Stomach (tissue), 19 donors: ENCODE measurements at places on chromosomes 7 and 10.

DNA sequence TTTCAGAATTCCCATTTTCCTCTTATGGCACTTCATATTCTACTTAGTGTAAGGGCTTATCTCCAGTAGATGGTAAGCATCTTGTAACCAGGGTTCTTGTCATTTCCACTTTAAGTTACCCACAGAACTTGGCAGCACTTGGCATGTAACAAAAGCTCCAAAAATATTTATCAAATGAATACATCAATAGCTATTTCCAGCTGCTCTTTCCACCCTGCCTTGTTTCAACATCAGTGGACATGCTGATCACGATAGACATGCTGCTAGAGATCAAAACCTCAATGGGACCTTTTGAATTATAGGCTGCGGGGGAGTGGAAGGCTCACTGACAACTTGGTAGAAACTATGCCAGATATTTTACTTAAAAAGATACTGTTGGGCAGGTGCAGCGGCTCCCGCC, 32.9 kb downstream of the HOXA1 start:
- no peak for DNase-seq
- no peak overlapping the region for H3K27ac ChIP-seq
- H3K4me1 ChIP-seq = no peaks in the 10 kb centered on the region

GRCh38 chr10:73995035-73995358, 2.9 kb upstream of the VCL start:
- H3K27ac ChIP-seq = no peak overlapping the region
- peaks cover 35% of the 10 kb centered on the region for H3K4me1 ChIP-seq
- H3K36me3 ChIP-seq = no peaks in the 10 kb centered on the region
- H3K27me3 ChIP-seq = no peaks in the 10 kb centered on the region
- no peak overlapping the region for H3K4me3 ChIP-seq

DNA sequence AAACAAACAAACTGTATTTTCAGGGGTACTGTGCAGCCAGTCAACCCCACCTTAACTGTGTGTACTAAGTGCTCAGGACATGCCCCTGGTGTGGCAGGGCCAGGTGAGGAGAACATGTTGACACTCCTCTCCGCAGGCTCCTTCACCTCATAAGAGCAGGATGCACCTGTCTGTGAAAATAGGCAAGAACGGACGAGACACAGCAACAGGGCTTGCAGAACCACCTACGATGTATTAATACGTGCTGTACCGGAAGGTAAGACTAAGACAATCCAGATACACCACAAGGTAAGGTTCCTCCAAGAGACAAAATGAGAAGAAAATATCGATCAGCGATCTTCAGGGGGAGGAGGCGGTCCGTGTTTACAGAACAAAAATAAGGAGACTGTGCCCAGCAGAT, 65.8 kb upstream of the CAMK2B start:
- no peaks in the 10 kb centered on the region for H3K4me1 ChIP-seq
- DNase-seq = no peak
- H3K36me3 ChIP-seq = peaks cover 95% of the 10 kb centered on the region
- H3K27me3 ChIP-seq = no peaks in the 10 kb centered on the region
- H3K27ac ChIP-seq = no peak overlapping the region
- H3K4me3 ChIP-seq = no peak overlapping the region

DNA sequence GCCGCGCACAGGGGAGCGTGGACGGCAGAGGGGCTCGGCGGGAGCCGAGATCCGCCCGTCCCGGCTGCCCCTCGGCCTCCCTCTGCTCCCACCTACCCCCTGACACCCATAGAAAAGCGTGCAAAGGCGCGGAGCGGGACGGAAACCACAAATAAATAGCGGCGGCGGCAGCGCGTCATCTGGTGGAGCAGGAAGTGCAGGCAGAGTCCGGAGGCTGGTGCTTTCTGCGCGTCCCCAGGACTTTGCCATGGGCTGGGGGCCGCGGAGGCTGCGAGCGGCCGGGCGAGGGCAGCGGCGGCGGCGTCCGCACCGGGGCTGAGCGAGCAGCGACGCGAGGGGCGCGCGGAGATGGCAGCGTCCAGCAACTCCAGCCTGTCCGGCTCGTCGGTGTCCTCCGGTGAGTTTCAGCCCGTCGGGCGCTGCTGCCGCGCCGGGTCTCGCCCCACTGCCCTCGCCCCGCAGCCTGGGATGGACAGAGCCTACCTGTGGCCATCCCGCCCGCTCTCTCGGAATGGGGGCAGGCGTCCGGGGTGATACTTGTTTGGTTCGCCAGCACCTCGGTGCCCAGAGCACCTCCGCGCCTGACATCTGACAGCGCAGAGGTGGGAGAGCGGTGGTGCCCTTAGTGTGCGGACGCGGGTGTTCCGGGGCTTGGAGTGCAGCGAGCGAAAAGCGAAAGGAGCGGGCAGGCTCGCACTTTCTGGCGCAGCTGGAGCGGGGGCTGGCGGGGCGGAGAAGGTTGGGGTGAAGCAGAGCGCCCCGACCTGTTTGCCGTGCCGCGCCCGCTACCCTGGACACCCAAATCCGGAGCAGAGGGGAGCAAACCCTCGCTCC, at the start of gene CHN2:
CHN2 (plus strand) TSS at position 182 of the 834 bp plus-strand sequence.
- no peaks in the 10 kb centered on the region for H3K36me3 ChIP-seq
- H3K4me3 ChIP-seq = peak within 1 kb of the TSS; percentile 83

- H3K4me3 ChIP-seq = no peak overlapping the region
- H3K27ac ChIP-seq = peak overlapping the region; percentile 93
- H3K36me3 ChIP-seq = peaks cover 4% of the 10 kb centered on the region
- peak; percentile 54 for DNase-seq
Measured at GRCh38 chr10:125062914-125063230, 97.5 kb downstream of the CTBP2 start.

DNA sequence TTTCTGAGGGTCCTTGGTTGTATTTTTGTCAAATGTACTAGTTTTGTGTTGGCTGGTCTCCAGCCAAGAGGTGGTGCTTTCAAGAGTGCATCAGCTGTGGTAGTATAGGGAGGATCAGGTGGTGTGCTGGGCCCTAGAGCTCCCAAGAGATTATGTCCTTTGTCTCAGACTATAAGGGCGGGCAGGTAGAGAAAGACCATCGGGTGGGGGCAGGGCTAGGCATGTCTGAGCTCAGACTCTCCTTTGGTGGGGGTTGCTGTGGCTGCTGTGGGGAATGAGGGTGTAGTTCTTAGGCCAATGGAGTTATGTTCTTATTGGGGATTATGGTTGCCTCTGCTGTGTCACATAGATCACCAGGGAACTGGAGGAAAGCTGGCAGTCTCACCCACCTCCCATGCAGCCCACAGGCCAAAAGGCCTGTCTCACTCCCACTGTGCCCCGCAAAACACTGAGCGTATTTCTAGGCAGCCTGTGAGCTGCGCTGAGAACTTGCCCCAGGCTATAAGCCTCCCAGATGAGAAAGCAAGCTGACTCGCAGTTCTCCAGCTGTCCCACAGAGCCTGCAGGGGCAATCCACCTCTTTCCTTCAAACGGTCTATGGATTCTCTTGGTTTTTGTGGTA, 1066.7 kb downstream of the GRM8 start:
- H3K4me1 ChIP-seq = no peaks in the 10 kb centered on the region
- no peak for DNase-seq
- H3K27ac ChIP-seq = no peak overlapping the region
- no peak overlapping the region for H3K4me3 ChIP-seq
- H3K36me3 ChIP-seq = no peaks in the 10 kb centered on the region
